Neural crest cell (in vitro differentiated cells): ENCODE measurements at places on chromosomes 2 and 18. TPM values are rescaled to one million over a fixed set of nuclear protein-coding genes. Genes with fewer than 3 reads are reported as not detected.

- DNase-seq: no peak
Observed at GRCh38 chr2:159953136-159953823, 109.1 kb downstream of the PLA2R1 start.

The PCARE gene
- total RNA-seq: not detected in 2 replicates

- no peak for DNase-seq
Observed at GRCh38 chr2:37969731-37970130, 44.6 kb downstream of the RMDN2 start.

The NEU2 gene
- total RNA-seq: not detected in 2 replicates

GRCh38 chr2:144683966-144684365 lies 164.0 kb upstream of the ZEB2 start:
- no peak for DNase-seq

DNA sequence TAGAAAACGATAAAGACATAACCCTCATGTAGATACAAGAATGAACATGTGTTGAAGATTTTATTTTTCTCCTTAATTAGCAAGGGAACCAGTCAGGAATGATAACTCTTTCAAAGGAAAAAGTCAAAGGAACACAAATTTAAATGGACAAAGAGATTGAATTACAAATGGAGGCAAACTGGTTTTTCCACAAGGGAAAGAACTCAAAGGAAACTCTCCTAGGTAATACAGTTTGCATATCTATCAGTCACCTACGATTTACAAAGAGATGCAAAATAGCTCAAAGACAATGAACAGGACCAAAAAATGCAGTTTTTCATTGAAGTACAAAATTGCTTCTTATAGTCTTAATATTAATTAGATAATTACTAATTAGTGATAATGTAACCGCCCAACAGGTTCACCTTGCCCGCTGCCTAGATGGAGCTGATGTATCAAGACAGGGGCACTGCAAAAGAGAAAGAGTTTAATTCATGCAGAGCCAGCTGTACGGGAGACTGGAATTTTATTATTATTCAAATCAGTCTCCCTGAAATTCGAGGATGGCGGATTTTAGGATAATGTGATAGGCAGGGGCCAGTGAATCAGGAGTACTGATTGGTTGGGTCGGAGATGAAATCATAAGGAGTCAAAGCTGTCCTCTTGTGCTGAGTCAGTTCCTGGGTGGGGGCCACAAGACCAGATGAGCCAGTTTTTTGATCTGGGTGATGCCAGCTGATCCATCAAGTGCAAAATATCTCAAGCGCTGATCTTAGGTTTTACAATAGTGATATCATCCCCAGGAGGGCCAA lies 151.0 kb downstream of the TMEM17 start:
- no peak for DNase-seq

DNA sequence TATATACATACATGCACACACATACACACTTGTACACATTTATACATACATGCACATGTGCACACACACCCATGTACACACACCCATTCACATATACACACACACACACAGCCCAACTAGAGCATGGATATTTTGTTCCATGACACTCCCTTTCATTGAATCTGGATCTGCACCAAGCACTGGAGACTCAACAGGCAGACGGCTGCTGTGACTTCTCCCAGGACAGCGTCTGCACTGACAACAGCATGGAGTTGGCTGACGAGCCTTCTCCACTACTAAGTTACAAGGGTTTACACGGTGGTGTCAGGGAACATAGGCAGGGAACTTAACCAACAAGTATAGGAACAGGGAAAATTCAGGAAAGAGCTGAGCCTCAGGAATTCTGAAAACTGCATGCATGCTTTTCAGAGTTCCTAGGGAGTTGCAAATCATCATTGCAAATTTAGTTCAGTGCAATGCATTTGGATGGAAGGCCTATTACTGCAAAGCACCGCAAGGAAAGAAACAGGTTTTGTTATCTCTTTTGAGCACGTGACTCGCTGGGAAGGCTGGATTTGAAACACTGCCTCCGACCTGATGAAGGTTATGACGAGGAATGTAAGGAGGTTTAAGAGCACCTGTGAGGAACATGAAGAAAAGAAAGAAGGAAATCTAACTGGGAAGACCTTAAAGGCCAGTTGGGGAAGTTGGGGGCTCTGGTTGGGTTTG lies 35.9 kb downstream of the TMEM18 start:
- no peak for DNase-seq

DNA sequence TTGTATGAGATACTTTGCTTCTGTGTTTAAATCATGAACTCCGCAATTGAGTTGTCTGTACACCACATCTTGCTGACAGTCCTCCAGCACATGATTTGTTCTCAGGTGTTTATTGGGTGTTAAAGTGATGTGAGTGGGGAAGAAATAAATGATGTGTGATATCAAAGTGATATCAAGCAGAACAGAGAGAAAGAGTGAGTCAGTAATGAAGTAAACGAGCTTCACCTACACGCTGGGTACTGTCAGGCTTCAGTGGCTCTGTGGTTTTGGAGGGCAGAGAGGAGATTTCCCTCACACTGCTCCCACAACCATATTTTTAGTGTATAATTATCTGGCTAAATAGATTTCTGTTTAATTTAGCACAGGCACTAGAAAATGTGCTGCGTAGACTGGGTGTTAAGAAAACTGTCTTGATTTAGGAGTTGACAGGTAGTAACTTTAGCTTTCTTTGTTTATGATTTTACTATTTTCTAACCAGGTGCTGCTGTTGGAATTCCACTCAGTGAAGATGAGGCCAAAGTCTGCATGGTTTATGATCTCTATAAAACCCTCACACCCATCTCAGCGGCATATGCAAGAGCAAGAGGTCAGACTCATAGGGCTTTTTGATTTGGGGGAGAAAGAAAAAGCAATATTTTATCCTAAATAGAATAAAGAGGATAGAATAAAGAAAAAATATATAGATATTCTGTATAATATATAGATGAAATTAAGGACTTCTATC lies 21.2 kb downstream of the ATIC start:
- DNase-seq: no peak

The ATG9A gene
- total RNA-seq: 41.2 and 42.0 TPM in 2 replicates

GRCh38 chr2:193695367-193695766 lies 1500.6 kb upstream of the TMEFF2 start:
- no peak for DNase-seq

The SPATA3 gene
- total RNA-seq: not detected in 2 replicates

GRCh38 chr18:36582988-36583745 lies 245.6 kb downstream of the TPGS2 start:
- peak; percentile 23 for DNase-seq

GRCh38 chr2:10256515-10257031 lies 46.1 kb upstream of the HPCAL1 start:
- no peak for DNase-seq

- DNase-seq: no peak
Observed at GRCh38 chr2:204776781-204777559, 231.7 kb downstream of the PARD3B start.

The TNFAIP6 gene
- total RNA-seq: 0.40 and 0.75 TPM in 2 replicates

The SERPINB10 gene
- not detected in 2 replicates for total RNA-seq

GRCh38 chr2:230124235-230124634 lies 55.5 kb upstream of the SLC16A14 start:
- no peak for DNase-seq

The SLC39A6 gene
- total RNA-seq: 101 TPM in 2 replicates
